A549 treated with DMSO at 1 μM for 4 hours (cell line): ENCODE measurements at places on chromosomes 7 and 10. TPM values are rescaled to one million over a fixed set of nuclear protein-coding genes. Genes with fewer than 3 reads are reported as not detected.

LBX1 gene
- total RNA-seq, result not detected in 5 replicates

TMEM236 gene
- total RNA-seq, result 0.03 to 0.12 TPM (median 0.07 TPM) in 5 replicates

CYP2W1 gene
- 0.03 to 0.11 TPM in 2 of 5 replicates, not detected in the others for total RNA-seq

SAMD9 gene
- 4.6 to 10.8 TPM (median 7.5 TPM) in 5 replicates for total RNA-seq

NXPH1 gene
- not detected in 5 replicates for total RNA-seq

ACTR3C gene
- not detected in 5 replicates for total RNA-seq

SORCS1 gene
- not detected in 5 replicates for total RNA-seq

ZKSCAN5 gene
- 9.6 to 10.1 TPM (median 9.7 TPM) in 5 replicates for total RNA-seq

SPDYE1 gene
- not detected in 5 replicates for total RNA-seq

RP9 gene
- total RNA-seq, result 29.3 to 36.1 TPM (median 34.0 TPM) in 5 replicates

GPR15LG gene
- total RNA-seq, result not detected in 5 replicates
